Uterus (tissue), 4 donors: ENCODE measurements at places on chromosomes 3 and 15.

DNA sequence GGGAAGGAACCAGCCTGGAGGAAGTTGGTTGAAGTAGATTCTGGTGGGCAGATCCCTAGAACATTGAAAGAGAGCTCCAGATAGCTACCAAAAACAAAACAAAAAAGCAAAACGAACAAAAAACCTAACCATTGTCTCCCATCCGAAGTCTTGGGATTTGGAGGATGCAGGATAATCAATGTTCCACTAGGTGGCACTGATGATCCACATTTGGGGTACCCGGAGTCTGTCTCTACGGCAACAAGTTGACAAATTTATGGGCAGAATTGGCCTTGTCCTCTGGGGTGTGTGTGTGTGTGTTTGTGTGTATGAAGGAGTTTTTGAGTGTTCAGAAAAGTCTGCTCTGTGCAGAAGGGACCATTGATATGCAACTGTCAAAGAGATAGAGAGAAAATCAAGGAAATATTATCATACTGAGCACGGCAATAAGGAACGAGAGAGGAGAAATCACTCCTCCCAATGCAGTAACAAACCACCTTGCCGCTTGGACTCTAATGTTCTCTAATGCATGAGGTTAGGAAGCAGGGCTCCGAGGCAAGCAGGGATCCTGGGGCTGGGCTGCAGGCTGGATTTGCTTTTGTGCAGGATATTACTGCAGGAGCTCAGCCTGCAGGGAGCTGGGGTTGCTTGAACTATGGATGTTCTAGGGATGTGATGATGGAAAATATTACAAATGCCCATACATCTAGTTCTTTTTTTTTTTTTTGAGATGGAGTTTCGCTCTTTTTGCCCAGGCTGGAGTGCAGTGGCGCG lies 59.8 kb upstream of the KLHL25 start:
- DNase-seq = peak; percentile 53

DNA sequence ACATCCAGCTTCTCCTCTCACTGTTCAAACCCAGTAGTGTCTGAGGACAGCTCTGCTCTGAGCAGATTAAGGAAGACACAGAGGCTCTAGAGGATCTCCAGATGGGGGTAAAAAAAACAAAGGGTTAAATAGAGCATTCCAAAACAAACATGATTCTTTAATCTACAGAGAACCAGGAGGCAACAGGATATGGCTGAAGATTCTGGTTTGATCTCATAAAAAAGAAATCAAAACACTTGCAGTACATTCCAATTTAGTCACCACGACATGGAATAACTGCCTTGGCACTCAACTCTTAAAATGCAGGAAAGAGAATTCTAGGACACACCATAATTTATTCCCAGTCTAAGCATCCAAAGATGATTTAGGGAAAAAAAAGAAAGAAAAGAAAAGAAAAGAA lies 32.0 kb downstream of the TM4SF4 start:
- no peak for DNase-seq

DNA sequence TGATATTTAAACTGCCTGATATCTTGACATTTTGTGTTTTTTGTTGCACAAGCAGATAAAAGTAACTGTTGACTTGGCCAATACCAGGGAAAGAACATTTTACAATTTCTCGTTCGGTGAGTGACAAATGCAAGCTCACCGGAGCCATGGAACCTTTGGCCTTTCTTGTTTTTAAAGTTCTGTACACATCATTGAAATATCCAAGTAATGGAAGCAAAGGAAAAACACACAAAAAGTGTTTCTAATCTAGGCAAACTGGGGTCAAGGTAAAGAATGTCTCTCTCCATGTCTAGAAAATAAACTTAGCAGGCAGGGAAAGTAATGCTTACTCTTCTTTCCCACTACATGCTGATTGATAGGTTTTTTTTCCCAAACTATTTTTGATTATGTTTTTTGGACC lies 27.8 kb downstream of the SPTSSB start:
- DNase-seq = no peak

GRCh38 chr3:127777921-127778656 lies 44.2 kb downstream of the MGLL start:
- DNase-seq = no peak

- no peak for DNase-seq
Observed at GRCh38 chr3:2920103-2920502, 190.1 kb downstream of the IL5RA start.

DNA sequence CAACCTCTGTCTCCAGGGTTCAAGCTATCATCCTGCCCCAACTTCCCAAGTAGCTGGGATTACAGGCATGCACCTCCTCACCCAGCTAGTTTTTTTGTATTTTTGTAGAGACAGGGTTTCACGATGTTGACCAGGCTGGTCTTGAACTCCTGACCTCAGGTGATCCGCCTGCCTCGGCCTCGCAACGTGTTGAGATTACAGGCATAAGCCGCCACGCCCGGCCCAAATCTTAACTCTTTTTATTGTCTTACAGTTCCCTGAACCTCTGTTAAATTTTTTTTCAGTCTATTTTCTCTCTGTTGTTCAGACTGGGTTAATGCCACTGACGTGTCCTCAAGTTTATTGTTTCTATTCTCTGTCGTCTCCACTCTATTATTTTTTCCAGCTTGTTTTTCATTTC lies 115.8 kb upstream of the UBE3A start:
- DNase-seq = no peak

DNA sequence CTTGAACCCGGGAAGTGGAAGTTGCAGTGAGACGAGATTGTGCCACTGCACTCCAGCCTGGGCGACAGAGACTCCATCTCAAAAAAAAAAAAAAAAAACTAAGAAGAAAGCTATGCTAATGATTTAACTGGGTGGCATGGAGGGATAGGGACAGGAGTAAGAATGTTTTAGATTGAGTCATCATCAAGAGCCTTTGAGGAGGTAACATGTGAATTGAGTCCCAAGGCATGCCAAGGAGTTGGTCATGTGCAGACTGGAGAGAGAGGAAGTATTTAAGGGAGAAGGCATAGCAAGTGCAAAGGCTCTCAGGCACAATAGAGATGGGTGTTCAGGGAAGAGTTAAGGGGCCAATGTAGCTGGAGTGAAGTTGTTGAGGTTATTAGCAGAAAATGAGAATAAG lies 9.1 kb downstream of the BNC1 start:
- no peak for DNase-seq

DNA sequence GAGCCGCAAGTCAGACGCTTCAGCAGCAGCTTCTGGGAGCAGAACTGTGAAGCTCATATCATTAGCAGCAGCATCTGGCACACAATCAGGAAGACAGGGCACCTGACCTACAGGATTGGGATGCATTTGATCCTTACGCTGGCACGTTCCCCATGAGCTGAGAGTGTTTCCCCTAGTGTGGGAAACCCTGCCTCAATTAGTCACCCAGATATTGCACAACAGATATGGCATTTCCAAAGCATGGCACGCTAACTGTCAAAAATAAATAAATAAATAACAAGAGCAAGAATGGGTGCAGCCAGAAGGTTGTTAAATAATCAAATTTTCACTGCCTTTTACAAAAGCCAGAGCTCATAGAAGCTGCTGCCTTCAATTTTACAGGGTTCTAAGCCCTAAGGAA lies 189.6 kb upstream of the THBS1 start:
- DNase-seq = no peak

- no peak for DNase-seq
Observed at GRCh38 chr3:98784042-98784441, 20.9 kb downstream of the ST3GAL6 start.

- DNase-seq = no peak
Observed at GRCh38 chr3:64863226-64864212, 175.7 kb upstream of the ADAMTS9 start.

DNA sequence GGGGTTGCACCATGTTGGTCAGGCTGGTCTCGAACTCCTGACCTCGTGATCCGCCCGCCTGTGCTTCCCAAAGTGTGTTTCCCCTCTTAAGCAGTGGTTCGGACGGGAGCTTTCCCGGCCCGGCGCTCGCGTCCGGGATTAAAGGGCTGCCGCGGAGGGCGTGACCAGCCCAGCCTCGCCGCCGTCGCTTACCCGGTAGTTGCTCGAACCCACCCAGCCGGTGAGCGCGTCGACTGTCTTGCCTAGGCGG lies 513 bp downstream of the CLASP2 start:
- peak; percentile 54 for DNase-seq

DNA sequence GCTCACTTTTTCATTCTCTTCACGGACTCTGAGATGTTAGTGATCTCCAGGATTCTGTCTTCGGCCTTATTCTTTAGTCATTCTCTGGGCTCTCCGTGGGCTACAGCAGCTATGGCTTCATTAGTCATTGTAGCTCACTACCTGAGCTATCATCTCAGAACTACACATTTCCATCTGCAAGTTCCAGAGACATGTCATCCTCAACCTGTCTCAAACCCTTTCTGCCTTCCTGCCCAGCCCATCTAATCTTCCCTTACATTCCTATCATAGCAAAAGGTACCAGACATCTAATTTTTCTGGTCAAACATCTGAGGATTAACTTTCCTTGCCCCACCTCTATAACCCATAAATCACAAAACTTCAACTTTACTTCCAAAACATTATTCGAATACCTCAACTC lies 13.2 kb downstream of the TSPAN3 start:
- DNase-seq = no peak

DNA sequence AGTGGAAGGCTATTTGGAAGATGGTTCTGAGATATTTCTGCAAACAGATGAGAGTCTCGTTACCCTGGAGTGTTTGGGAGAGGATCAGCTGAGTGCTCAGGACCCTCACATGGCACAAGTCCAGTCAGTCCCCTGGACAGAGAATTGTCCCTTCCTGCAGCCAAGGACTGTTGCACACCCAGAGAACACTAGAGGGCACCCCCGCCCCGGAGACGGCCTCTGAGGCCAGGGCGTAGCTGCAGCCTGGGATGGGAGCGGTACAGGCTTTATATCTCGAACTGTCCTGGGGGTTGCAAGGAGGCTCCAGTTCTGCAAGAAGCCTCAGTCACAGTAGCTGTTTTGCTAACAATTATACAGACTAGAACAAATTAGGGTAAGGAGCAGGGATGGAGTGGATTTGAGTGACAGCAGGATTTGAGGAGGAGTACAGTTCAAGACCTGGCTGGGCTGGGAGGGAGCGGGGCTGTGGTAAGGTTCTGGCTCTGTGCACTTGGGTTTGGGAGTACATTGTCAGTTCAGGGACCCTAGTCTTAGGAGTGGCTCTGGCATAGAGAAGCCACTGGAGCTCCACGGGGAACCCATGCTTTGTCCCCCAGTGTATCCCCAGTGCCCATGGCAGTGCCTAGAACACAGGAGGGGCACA lies 67.6 kb upstream of the HACD2 start:
- peak; percentile 86 for DNase-seq

DNA sequence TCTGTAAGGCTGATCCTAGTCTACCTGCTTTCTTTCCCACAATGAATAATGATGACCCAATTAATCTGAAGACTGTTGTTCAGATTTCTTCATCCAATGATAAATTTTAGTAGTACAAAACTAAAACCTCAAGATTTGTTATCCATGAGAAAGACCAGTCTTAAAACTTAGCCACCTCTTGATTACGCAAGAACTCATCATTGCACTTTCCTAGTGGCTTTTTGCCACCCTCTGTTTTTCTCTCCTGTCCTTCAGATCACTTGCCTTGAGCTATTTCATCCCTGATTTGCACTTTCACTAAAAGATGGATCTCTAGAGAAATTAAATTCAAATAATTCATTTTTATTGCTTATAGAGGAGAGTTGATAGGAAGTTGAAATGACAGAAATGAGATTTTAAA lies 142.7 kb upstream of the RBMS3 start:
- no peak for DNase-seq

GRCh38 chr15:75349851-75350588 lies 3.2 kb downstream of the NEIL1 start:
- DNase-seq = no peak

- DNase-seq = no peak
Observed at GRCh38 chr15:84937144-84937543, 44.5 kb upstream of the PDE8A start.

- no peak for DNase-seq
Observed at GRCh38 chr3:132256989-132257388, 60.2 kb upstream of the ACP3 start.

DNA sequence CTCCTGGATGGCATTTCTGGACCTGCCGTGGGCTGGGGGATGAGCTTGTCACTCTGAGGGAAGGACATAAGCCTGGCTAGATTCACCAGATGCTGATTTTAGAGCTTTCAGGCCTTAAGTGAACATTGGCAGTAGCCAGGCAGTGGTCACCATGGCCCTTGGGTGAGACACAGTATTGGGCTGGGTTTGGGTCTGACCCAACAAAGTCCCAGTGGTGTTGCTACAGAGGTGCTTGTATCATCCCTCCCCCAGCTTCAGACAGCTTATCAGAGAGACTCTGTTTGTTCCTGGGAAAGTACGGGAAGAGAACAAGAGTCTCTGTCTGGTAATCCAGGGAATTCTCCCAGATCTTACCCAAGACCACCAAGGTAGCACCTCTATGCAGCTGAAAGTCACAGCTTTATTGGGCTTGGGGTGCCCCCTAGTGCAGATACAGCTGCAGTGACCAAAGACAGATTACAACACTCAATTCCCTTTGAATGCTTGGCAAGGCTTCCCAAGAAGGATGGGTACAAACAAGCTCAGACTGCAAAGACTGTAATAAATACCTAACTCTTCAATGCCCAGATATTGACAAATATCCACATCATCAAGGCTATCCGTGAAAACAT lies 9.8 kb upstream of the RUVBL1 start:
- no peak for DNase-seq

DNA sequence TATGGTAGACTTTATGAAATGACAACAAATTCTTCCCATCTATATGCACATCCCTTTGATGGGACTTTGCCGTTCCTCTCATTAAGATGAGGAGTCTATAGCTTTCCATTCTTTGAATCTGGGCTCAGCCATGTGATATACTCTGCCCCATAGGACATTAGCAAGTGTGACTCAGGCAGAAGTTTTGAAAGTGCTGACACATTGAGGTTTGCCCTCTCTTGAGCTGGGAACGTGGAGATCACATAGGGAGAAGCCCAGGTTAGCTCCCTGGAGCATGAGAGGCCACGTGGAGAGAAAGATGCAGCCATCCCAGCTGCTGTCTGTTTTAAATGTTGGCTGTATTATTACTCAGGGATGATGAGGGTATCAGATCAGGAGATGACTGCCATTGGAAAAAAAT lies 67.7 kb upstream of the OXTR start:
- DNase-seq = no peak

DNA sequence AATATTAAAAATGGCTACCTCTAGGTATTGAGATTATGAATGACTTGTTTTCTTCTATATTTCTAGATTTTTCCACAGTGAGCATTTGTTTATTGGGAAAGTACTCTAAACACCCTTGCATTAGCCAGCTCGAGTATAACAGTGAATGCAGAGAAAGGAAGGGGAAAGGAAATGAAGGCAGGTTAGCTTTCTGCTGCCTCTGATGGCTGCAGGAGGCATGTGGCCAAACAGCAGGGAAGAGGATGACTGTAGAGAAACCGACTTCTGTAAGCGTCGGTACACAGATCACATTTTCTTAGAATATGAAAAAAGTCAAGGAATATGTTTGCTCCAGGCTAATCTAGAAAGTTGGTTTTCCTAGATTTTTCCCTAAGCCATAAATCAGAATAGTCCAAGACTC lies 19.8 kb downstream of the GNB5 start:
- no peak for DNase-seq

DNA sequence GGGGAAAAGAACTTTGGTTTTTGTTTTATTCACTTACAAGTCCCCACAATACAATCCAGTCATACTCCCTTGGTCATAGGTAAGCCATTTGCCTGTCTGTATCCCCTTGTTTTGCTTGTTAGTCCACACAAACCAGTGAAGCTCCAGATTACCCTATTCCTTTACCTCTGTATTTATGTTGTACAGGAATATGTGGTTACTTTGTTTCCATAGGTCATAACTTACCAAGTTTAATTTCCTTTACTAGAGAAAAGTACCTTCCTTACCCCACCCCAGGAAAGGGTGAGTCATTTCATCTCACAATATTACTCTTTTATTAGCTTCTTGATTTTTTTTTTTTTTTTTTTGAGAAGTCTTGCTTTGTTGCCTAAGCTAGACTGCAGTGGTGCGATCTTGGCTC lies 113.4 kb upstream of the LRRFIP2 start:
- no peak for DNase-seq
